ENCODE measurements at places on chromosomes 11 and 22. TPM values are rescaled to one million over a fixed set of nuclear protein-coding genes. Genes with fewer than 3 reads are reported as not detected.
A peak's percentile ranks its signal among the peaks of the same experiment; 100 is the strongest.

CDKN1C gene
- 37.2 TPM for total RNA-seq

OTOG gene
- total RNA-seq, result not detected

HPX gene
- 0.19 TPM for total RNA-seq

DNA sequence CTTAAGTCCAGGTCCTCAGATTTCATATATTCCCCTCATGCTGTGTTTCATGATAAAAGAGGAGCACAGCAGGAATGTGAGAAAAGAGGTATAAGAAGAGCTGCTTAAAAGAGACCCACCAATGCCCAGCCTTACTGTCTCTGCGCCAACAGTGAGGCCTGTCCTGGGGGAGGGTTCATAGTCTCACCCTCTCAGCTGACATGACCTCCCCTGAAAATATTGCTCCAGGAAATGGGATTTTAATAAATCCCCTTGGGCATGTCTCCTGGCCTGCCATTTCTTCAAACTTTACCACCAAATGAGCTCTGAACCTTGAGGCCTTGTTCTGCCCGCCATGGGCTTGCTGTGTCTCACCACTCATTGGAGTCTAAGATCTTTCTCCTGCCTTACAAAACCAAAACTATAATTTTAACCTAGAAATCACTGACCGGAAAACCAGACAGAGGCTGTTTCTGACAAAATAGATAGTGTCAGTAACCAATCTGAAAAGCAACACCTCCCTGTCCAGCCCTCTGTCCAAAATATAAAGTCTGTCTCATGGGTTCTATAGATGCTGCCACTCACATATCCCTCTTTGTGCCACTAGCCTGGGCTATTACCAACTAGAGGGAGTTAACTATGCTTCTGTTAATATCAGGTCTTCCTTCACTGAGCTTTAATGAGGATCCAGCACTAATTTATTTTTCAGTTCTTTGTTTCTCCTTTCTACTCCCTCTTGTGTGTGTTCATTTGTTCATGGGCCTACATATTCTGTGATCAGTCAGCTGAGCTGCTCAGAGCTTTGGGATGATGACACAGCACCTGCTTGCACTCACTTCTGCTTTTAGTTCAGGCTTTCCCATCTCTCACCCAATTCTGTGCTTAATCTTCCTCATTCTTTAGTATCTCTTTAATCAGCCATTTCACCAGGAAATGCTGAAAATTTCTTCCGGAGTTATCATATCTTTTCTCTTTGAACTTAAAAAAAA, at the start of gene OR2AG2:
Gene OR2AG2 (minus strand): TSS at position 51 of the 968 bp plus-strand sequence. CDS start 3,019 bp downstream, outside the sequence.
- DNase-seq, result no peak

DNA sequence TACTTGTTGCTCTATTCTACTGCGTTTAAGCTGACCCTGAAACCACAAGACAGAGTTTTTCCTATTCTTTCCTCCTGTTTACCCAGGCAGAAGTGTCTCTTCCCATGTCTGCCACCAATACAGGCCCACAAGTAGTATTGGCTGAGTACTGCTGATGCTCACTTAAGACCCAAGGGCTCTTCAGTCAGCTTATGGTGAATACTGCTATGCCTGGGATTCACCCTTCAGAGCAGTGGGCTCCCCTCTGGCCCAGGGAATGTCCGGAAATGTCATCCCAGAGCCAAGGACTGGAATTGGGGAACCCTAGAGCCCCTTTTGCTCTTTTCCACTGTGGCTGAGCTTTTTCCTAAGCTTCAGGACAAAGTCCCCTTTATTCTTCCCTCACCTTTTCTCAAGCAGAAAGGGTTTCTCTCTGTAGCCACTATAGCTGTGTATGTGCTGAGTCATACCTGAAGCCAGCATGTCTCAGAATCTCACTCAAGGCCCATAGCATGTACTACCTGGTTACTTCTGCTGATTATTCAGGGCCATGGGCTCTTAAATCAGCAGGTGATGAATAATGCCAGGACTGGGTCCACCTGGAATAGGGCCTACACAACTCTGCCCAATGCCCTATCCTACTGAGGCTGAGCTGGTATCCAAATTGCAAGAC, 745.8 kb upstream of the ANO5 start:
- DNase-seq, result no peak

DNA sequence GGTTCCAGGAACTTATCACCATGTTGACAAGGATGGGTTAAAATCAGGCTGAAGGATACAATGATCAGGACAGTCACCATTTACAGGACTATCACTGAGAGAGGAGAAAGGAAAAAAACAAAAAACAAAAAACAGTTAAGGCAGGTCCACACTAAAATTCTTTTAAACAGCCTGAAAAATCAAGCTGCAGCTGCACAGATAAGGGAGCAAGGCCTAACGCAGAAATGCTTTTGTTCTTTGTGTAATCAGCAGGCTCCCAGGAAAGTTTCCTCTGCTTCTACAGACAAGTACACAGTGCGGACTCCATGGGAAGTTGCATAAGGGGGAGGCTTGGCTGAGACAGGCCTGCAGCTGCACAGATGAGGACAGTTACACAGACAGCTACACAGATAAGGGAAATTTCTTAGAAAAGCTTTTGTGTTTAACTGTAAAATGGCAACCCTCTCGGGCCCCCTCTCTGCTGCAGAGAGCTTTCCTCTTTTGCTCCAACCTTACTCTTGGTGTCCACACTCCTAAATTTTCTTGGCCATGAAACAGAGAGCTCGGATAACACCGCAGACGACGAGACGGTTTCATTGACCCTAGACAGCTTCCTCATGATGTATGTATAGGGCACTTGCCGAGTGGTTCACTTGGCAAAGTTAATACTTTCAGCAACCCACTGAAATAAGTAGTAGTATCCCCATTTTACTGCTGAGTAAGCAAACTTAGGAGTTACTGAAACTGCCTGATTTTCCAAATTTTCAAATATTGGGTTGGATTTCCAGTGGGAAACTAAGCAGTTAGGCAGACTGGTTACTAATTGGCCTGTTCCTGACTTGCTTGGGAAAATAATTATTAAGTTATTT, 45.5 kb downstream of the PIWIL3 start:
- peak; percentile 71 for DNase-seq
